Activated CD4-positive, CD25-positive, alpha-beta regulatory T cell treated with anti-CD3 and anti-CD28 coated beads, Interleukin-2, amount 50 U/mL, for 72 hours (primary cell): ENCODE measurements at places on chromosomes 5 and 9.

- no peak for DNase-seq
Measured at GRCh38 chr5:40033009-40033408, 608.2 kb upstream of the DAB2 start.

DNA sequence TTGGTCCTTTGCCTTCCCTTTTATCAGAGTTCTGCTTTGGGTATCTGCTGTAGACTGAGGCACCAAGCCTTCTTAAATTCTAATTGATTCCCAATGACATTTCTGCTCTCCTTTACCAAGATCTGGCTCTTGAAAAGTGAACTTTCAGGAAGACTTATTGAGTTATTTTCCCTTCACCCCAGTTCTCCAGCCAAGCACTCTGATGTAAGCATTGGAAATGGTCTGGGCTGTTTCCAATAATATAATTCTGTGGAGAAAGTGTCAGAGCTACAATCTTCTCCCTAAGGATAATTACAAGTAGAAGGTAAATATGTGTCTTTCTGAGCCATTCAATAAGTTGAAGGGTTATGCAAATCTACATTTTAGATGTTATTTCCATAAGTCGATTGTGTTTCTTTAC, 30.8 kb downstream of the BTF3 start:
- no peak for DNase-seq

- DNase-seq = no peak
Measured at GRCh38 chr5:36584009-36584875, 22.2 kb upstream of the SLC1A3 start.

DNA sequence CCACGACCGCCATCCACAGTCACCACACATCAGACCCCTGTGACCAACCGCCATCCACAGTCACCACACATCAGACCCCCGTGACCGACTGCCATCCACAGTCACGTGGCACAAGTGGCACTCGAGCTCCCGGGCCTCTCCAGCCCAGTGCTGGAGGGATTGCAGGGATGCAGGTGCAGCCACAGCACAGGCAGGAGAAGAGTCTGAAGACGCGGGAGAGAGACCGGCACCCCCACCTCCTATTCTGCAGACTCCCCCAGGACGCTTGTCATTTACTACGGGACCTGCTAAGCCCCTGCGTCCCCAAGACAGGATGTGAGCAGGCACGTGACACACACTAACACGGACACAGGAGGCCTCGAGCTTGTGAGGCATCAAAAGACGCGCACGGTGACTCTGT, 21.1 kb downstream of the TERT start:
- no peak for DNase-seq

- DNase-seq = no peak
Measured at GRCh38 chr9:85038824-85039608, 369.5 kb downstream of the NTRK2 start.

GRCh38 chr5:144370273-144370672, 199.6 kb downstream of the KCTD16 start:
- no peak for DNase-seq

GRCh38 chr9:88651682-88652633, 117.0 kb downstream of the NXNL2 start:
- no peak for DNase-seq

GRCh38 chr5:114363837-114364236, 2.0 kb downstream of the KCNN2 start:
- no peak for DNase-seq

- no peak for DNase-seq
Measured at GRCh38 chr5:169435506-169436229, 134.7 kb upstream of the SLIT3 start.

DNA sequence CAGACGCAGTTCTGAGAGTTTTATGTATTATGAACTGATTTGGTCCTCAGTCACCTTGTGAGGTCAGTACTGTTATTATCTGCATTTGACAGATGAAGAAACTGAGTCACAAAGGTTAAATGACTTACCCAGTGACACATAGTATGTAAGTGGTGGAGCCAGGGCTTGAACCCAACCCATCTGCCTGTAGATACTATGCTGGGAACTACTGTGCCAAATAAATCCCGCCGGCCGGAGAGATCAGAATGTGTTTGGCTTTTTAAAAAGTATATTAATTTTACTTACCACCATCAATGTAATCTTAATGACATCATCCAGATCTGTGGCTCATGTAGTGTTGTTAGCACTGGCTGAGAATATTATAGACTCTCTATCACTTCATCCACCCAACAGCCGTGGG, 80.8 kb downstream of the ZNF618 start:
- no peak for DNase-seq

DNA sequence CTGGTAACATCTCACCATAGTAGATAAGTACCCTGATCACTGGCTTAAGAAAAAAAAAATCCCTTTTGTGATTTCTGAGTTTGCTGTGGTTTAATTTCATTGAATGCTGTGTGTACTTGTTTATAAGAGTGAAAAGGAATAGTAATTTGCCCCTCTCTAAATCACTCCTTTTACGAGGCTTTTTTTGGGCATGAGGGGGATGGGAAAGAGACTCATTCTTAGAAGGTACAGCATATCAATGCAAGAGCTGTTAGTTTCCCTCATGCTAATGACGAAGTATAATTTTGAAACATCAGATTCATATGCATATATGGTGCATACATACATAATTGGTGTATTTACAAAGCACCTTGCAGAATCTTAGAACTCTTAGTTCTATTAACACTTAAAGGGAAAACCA, 2.4 kb upstream of the SLC44A1 start:
- DNase-seq = no peak

- no peak for DNase-seq
Measured at GRCh38 chr5:93018461-93018860, 562.6 kb downstream of the NR2F1-AS1 start.
